Chondrocyte (in vitro differentiated cells): ENCODE measurements at places on chromosomes 11 and 22. TPM values are rescaled to one million over a fixed set of nuclear protein-coding genes. Genes with fewer than 3 reads are reported as not detected.

CHADL gene
- 0.36 to 1.3 TPM (median 0.39 TPM) in 3 replicates for total RNA-seq

LMO2 gene
- 0.53 TPM in 1 of 3 replicates, not detected in the others for total RNA-seq

GGTLC2 gene
- 1.4 to 1.5 TPM in 2 of 3 replicates, not detected in the other for total RNA-seq

GRCh38 chr11:3154001-3154599, 11.0 kb downstream of the OSBPL5 start:
- peak; percentile 84 for DNase-seq
